ENCODE measurements at places on chromosomes 5 and 9. TPM values are rescaled to one million over a fixed set of nuclear protein-coding genes. Genes with fewer than 3 reads are reported as not detected.

The OTULINL gene
- 1.5 TPM for total RNA-seq

The ARHGEF39 gene
- total RNA-seq = 1.5 TPM

The SNCAIP gene
- total RNA-seq = 1.8 TPM

The KCNN2 gene
- total RNA-seq = not detected

The LHX3 gene
- not detected for total RNA-seq

The PCDHGA9 gene
- total RNA-seq = 1.4 TPM

The ADCY2 gene
- total RNA-seq = not detected
